NCI-H2171 treated with DMSO at 0.1 percent for 48 hours (cell line): ENCODE measurements at places on chromosomes 11 and 22.

DNA sequence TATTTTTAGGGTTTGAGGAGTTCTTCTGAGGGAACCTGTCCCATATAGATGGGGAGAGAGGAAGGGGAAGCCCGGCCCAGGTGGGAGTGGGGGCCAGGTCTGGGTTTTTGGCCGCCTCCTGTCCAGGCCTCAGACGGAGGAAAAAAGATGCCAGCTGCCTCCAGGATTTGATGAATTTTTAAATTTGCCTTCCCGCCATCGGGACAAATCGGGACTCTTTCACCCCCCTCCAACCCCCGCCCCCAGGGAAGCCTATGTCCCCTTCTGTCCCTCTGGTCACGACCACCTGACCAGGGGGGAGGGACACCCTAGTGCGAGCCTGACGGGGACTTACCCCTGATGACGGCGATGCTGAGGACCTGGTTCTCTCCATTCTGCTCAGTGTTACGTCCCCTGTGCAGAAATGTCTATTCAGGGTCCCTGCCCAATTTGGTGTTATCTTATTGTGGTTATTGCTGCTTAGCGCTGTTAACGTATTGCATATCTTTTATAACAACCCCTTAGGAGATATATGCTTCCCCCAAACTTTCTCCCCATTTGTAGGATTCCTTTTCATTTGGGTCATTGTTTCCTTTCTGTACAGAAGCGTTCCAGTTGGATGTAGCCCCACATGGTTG, 115.9 kb upstream of the GRK3 start:
- DNase-seq = no peak

GRCh38 chr11:13166036-13166435, 111.6 kb upstream of the BMAL1 start:
- no peak for DNase-seq

DNA sequence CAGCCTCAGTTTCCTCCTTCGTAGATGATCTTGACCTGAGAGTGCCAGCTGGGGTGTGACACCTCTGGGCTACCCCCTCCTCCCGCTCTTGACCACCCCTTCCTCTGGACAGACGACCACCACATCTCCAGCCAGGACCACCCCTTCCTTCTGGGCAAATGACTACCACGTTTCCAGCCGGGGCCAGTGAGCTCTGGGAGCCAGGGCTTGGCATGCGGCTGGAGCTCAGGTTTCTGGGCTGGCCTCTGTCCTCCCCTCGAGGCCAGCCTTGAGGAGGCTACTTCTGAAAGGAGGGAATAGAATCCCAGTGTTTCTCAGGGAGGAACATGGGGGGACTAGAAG, 120.9 kb downstream of the KCNQ1OT1 start:
- no peak for DNase-seq

GRCh38 chr11:131816051-131816450, 445.6 kb downstream of the NTM start:
- DNase-seq = no peak

DNA sequence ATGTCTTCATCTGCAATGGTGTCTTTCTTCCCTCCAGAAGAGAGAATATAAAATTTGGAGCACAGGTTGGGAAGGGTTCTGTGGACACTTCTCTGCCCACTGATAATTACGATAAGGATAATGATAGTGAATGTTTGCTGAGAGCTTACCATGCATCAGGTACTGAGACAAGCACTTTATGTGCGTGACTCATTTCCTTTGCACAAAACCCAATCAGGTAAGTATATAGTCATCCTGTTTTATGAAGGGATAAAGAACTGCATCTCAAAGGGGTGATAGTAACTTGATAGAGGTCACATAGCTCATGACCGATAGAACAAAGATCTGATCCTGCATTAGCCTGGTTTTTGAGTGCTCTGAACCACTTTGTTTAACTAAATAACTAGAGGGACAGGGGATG, 9.4 kb downstream of the DRD2 start:
- DNase-seq = no peak

DNA sequence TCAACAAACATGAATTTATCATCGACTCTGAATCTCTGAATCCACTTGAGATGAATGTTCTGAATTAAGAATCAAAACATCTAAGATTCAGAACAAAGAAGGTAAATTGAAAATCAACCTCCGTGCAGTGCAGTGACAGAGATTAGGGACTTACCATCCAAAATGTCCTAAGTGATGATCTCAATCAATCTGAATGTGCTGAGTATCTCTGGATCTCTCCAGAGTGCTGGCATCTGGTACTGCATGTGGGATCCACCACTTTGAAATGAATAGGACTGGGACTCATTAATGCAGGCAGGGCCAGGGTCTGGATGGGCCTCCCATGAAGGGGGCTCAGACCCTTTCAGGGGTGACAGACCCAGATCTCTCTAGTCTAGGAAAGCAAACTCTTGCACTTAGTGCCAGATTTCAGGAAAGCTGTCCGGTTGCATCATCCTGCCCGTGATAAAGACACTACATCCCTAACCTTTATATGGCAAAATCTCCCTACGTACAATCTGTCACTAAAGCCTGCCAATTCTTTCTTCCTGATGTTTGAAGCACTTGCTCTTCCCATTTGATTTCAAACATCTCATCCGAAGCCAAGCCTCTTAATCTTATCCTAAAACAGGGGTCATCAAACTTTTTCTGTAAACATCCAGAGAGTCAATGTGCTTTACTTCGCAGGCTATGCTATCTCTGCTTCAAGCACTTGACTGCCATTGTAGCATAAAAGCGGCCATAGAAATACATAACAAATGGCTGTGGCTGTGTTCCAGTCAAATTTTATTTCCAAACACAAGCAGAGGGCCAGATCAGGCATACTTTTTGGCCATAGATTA, 263.3 kb downstream of the LARGE1 start:
- no peak for DNase-seq

DNA sequence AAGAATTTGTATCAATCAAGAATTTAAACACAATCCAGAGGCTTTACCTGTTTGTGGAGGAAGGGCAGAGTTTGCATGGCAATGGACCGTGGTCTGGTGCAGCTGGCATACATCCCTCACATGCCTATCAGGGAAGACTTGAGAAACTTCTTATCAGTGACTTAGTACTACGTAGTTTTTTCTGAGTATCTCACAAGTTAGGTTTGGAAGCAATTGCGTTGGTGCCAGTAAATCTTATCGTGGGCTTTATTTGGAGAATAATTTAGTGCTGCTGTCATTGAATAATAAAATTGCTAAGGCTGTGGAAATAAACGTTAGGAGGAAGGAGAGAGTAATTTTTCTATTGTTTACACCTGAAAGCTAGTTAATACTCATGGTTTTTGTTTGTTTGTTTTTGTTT, 72.3 kb downstream of the PRMT3 start:
- DNase-seq = no peak

GRCh38 chr22:25853078-25853477, 111.1 kb downstream of the MYO18B start:
- no peak for DNase-seq

DNA sequence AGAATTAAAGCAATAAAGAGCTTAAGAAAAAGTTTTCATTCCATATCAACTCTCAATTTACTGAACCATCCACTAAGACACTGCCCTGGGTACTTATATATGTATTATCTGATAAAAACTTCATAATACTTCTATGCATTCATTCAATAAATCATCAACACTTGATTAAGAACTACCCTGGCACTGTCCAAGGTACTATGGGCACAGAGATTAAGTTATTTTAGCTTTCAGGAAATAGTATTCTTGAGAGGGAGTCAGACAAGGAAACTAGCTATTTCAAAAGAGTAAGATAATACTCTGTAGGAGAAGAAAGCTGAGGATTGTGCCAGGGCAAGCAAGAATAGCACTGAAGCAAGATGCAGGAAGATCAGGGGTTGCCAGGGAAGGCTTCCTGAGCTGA, 640.8 kb downstream of the FAM181B start:
- DNase-seq = no peak

DNA sequence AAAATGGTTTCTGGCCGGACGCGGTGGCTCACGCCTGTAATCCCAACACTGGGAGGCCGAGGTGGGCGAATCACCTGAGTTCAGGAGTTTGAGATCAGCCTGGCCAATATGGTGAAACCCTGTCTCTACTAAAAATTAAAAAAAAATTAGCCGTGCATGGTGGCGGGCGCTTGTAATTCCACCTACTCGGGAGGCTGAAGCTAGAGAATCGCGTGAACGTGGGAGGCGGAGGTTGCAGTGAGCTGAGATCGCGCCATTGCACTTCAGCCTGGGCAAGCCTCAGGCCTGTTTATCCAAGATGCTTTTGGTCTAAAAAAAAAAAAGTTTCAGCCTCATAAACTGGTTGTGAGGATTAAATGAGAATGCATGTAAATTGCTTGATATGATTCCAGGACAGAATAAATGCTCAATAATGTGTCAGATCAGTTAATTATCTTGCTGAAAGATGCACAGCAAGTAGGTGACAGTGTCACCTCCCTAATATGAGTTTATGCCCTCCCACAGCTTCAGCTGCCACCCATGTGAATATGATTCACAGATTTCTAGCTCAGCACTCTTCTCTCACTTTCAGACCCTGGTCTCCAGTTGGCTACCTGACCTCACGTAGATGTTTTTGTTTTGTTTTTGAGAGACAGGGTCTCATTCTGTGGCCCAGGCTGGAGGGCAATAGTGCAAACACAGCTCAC, 1.1 kb upstream of the ALG8 start:
- DNase-seq = no peak

- DNase-seq = no peak
These were observed 27.9 kb downstream of the INCENP start for GRCh38 chr11:62151737-62152102.

- DNase-seq = peak; percentile 81
These were observed 36.9 kb upstream of the CLPB start for GRCh38 chr11:72471005-72471898.

- DNase-seq = no peak
These were observed 548.2 kb downstream of the TBC1D22A start for GRCh38 chr22:47310601-47311000.

DNA sequence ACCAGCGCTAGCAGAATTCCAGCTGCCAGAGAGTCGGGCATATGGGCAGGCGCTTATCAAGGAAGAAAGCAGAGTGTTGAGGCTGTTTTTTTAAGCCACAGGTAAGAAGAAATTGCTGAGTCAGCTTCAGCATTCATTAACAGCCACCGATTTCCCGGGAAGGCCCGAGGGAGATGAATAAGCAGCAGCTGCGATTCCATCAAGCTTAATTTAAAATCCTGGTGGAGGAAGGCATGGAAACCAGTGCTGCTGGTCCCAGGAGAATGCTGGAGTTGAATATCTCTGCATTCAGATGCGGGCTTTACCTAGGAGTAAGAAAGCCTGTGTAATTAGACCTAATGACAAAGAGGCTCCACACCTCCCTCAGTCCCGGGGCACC, 168.8 kb downstream of the BRD1 start:
- DNase-seq = peak; percentile 96

DNA sequence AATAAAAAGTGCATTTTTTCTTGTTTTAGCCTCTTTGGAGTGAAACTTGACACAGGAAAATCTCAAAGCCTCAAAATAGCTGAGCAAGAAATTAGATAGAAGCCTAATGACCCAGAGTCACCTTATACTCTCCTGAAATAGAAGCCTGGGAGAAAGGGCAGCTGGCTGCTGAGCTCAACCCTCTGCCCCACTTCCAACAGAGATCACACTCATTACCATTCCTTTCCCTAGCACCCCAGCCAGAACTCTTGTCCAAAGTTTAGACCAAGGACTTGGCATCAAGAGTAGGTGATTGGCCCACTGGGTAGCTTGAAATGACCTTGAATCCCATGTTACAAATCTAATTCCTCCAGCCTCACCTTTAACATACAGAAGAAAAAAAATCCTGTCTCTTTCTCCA, 62.7 kb upstream of the AMOTL1 start:
- DNase-seq = no peak

- no peak for DNase-seq
These were observed 12.3 kb upstream of the BID start for GRCh38 chr22:17786435-17787161.

DNA sequence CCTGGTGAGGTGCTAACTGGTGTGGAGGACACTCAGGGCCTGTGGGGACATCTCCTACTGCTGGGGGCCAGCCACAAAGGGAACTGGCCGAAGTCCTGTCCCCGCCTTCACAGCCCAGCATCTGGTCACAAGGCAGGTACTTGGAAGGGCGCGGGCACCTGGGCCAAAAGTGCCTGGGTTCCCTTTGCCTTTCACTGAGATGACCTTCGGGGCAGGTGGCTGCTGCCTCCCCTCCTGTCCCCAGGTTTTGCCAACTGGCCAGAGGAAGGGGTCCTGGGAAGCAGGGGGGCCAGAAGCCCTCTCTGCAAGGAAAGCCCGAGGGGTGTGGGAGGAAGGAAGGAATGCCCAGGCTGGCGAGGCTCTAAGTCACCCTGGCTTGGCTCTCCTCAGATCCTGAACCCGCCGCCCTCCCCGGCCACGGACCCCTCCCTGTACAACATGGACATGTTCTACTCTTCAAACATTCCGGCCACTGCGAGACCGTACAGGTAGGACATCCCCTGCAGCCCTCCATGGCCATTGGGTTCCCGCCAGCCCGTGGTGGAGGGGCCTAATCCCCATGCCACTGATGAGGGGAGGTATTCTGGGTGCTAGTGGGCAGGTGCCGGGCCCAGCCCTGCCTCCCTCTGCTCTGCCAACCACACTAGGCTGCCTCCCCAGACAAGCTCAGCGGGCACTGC, 14.4 kb upstream of the PPP6R3 start:
- DNase-seq = no peak

DNA sequence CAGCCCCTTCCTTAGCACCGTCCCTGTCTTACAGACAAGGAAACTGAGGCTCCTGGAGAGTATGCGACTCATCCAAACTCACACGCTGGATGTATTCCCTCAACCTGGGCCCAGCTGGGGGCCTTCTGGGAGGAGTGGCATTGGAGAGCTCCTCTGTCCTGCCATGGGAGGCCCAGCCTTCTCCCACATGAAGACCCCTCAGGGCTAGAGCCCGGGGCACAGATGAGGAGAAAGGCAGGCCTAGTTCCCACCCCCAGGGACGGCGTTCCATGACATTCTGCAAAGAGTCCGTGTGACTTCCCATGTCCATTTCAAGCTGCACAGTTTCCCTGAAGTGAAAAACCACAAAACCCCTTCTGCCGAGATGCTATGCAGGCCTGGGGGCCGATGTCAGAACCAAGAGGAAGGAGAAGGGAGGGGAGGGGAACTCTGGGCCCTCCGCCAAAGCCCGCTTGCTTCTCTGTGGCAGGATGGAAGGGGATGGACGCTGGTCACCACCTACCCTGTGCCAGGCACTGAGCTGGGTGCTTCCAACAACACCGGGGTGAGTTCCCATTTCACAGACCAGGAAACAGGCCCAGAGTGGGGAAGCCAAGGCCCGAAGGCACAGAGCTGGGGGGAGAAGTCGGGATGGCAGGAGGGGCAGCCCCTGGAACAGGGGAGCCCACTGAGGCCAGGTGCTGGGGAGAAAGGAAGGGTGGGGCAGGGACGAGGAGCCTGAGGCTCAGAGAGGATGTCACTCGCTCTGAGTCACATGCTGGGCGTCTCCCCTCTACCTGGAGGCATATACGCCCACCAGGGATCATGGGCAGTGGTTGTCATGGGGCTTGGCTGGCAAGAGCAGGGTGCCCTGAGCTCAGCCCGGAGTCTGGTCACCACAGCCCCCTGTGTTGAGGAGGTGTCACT, 15.7 kb downstream of the RAC2 start:
- no peak for DNase-seq
